Stimulated activated CD4-positive, alpha-beta T cell treated with anti-CD3 and anti-CD28 coated beads, Interleukin-12 subunit alpha, Interleukin-12 subunit beta, amount 100 ng/mL, for 4 hours (primary cell): ENCODE measurements at places on chromosomes 1 and 21.

- DNase-seq, result no peak
Observed at GRCh38 chr1:206419250-206419649, 51.0 kb upstream of the IKBKE start.

- DNase-seq, result no peak
Observed at GRCh38 chr1:78665809-78666208, 16.2 kb downstream of the IFI44 start.

DNA sequence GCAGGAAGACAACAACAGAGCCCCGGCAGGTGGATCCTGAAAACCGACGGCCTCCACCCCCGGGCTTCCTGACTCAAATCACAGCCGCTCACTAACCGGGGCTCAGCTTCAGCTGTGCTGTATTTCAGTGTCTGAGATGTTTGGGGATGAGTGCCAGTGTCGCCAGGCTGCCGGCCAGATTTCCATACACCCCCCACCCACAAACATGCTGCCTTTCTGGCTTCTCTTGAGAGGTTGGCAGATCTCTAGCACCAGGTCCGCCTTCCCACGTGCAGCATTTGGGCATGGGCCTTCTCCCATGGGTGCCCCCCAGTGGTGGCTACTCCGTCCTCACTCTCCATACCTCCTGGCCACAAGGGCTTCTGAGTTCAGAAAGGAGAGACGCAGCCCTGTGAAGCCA, 34.8 kb downstream of the KCNAB2 start:
- DNase-seq, result no peak

DNA sequence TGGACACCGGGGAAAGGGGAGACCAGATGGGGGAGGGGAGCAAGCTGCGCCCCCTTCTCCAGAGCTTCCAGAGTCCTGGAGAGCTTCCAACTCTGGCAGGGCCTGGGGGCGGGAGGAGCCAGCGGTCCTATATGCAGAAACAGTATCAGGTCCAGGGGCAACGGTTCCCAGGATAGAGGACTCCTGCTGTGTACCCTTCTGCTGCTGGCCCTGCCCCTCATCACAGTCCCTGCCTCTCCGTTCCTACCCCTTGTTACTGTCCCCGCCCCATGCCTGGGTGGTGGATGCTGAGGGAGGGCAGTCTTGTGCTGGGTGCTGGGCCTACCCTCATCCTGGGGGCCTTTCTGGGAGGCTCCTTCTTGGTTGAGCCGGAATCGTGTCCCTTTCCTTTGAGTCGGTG, 19.2 kb upstream of the PEX10 start:
- DNase-seq, result no peak

GRCh38 chr1:104648269-104648691, 898.6 kb downstream of the AMY1C start:
- no peak for DNase-seq

GRCh38 chr21:45788637-45789506, 145.3 kb downstream of the PCBP3 start:
- no peak for DNase-seq

- no peak for DNase-seq
Observed at GRCh38 chr1:23801338-23801748, 789 bp upstream of the GALE start.

DNA sequence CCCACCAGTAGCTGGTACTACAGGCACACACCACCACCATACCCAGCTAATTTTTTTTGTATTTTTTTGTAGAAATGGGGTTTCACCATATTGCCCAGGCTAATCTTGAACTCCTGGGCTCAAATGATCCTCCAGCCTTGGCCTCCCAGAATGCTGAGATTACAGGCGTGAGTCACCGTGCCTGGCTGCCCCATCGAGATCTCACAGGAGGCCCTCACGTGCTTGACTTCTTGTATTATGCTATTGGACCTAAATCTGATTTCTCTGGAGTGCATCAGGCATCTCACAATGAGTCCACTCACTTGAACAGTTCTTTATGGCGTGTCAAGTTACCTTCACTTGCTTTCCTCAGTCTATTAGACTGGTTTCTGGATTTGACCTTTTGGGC, 9.3 kb upstream of the RSRP1 start:
- no peak for DNase-seq

GRCh38 chr1:38166461-38166860, 119.9 kb upstream of the POU3F1 start:
- no peak for DNase-seq

- no peak for DNase-seq
Observed at GRCh38 chr1:157517016-157517415, 35.3 kb downstream of the FCRL5 start.

- no peak for DNase-seq
Observed at GRCh38 chr21:38982096-38982495, 176.4 kb downstream of the ETS2 start.

GRCh38 chr1:152349611-152350010, 10.2 kb downstream of the FLG2 start:
- DNase-seq, result no peak

DNA sequence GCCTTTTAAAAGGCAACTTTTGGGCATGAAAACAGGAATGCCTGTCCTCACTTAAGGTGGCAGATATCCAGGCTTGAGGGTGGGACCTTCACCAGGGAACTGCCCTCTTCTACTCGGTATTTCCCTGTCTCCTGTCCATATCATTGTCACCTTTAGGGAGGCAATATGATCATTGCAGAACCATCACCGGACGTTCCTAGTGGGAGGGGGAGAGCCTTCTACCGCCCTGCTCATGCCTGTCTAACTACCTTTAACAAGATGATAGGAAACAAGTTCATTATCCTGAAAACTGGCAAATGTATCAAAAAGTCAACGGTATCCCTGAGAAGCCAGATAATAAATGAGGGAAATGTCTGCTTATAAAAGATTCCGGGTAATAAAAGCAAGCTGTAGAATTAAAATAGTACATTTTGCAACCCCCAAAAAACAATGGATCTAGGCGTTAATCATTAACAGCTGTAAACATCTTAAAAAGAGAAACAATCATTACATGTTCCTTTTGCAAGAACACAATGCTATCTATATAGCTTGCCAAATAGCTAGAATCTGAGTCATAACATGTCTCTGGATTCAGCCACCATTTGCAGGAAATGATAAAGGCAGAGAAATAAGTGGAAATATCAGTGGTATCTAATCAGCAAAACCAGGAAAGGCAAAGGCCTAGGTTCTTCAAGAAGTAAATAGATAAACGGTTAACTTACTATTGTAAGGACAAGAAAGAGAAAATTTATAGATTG, 852.9 kb upstream of the ADGRL4 start:
- no peak for DNase-seq

DNA sequence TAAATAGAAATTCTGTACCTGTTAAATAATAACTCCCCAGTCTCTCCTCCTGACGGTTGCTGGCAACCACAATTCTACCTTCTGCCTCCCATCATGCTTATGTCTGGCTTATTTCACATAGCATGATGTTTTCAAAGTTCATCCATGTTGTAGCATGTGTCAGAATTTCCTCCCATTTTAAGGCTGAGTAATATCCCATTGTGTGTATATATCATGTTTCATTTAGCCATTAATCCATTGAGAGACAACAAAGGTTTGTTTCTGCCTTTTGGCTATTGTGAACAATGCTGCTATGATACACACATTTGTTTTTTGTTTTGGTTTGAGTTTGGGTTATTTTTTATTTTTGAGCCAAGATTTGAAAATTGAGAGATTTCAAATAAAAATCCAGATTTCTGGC, 72.0 kb downstream of the LBR start:
- no peak for DNase-seq

DNA sequence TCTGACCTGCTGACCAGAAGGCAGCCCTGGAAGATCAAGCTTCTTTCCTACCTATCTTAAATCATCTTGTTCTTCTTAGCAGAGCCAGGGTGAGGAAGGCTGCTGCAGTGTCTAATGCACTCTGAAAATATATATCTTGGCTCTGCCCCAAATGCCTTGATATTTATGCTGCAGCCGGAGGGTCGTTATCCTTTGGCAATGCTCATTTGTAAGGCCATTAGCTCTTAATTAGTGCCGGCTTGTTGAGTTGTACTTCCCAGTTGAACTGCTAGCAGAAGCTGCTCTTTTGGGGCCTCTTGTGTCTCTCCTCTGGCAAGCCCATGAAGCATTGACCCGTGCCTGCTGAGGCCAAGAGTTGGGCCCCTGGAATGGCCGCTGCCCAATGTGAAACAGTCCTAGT, 4.2 kb upstream of the GNL2 start:
- no peak for DNase-seq

GRCh38 chr1:2341706-2342383, 49.5 kb downstream of the MORN1 start:
- DNase-seq, result no peak

GRCh38 chr1:37410105-37410504, 64.3 kb upstream of the ZC3H12A start:
- DNase-seq, result no peak

GRCh38 chr21:45309069-45309986, 21.6 kb upstream of the POFUT2 start:
- DNase-seq, result peak; percentile 34

DNA sequence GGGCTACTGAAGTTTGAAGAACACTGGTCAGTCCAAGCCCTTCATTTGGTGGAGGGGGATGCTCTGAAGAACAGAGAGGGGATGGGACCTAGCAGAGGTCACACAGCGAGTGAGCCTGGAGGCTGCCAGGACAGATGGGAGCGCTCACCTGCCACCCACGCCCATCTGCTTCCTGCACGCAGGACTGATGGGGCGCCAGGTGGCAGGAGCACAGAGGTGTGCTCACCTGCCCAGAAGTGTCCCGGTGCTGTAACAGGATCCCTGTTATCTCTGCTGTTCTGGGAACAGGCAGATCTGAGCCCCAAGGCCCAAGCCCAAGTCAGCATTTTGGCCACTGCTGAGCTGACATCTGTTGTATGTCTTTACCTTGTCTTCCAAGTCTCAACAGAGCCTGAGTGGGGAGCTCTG, 40.5 kb downstream of the EPHB2 start:
- DNase-seq, result no peak

GRCh38 chr1:64110924-64111777, 92.3 kb upstream of the UBE2U start:
- no peak for DNase-seq

GRCh38 chr1:8023287-8023994, 2.7 kb downstream of the ERRFI1 start:
- no peak for DNase-seq

- DNase-seq, result no peak
Observed at GRCh38 chr1:158694596-158694995, 5.9 kb downstream of the OR6K2 start.

GRCh38 chr1:89641781-89642180, 8.9 kb downstream of the LRRC8C start:
- no peak for DNase-seq

GRCh38 chr21:43191521-43191920, 22.7 kb downstream of the CRYAA start:
- DNase-seq, result no peak

DNA sequence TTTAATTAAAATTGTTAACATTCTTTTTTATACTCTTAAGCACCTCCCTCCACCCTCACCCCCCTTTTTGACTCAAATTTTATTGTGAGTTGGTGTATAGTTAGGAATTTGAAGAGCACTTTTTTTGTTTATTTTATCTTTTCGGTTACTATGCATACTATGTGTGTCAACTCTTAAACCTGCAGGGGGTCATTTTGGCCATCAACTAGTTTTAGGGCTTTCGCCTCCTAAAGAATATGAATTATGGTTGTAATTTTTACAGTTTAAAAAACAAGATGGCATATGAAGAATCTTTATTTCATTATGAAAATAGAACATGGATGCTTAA, 9.7 kb downstream of the BACH1 start:
- no peak for DNase-seq
